GM19239 (cell line): ENCODE measurements at places on chromosomes 12 and 14.

DNA sequence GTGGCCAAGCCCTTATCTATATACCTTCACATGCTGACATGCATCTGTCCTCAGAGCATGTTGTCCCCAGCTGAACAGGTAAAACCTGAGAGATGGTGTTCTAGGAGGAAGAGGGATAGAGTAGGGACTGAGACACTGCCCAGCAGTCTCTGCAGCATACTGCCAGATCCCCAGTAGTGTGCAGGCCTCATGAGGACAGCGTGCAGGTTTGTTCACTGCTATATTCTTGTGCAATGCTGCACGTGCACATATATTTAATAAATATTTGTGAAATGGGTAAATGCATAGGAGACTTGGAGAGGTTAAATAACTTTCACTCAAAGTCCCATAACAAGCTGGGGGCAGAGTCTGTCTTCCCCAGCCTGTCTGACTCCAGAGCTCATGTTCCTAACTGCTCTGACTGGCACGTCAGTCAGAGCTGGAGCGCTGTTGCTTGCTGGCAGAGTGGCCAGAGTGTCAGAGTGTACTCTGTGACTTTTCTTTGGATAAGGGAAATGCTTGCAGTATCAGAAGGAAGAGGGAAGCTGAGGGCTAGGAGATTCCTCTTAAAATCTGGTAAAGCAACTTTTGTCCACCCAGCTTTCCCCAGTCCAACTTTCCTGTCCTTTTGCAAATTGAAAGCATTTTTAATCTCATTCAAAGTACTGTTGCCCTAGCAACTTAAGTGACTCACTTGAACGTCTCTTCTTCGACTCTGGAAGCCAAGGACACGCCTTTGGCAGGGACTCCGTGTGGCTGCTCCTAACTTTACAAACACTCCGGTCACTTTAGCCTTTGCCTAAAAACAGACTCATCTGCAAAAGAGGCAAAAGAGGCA is 14.9 kb upstream of the POLR3B start:
- DNase-seq, result no peak

- DNase-seq, result no peak
Measured at GRCh38 chr12:12987421-12987820, 12.6 kb downstream of the HEBP1 start.

- DNase-seq, result peak; percentile 9
Measured at GRCh38 chr12:97306147-97306546, 156.5 kb upstream of the RMST start.

GRCh38 chr14:21521501-21521900 is 4.6 kb downstream of the SALL2 start:
- DNase-seq, result no peak

- no peak for DNase-seq
Measured at GRCh38 chr12:15216036-15216889, 5.0 kb downstream of the RERG start.

- no peak for DNase-seq
Measured at GRCh38 chr12:106051853-106052531, 86.8 kb downstream of the NUAK1 start.

DNA sequence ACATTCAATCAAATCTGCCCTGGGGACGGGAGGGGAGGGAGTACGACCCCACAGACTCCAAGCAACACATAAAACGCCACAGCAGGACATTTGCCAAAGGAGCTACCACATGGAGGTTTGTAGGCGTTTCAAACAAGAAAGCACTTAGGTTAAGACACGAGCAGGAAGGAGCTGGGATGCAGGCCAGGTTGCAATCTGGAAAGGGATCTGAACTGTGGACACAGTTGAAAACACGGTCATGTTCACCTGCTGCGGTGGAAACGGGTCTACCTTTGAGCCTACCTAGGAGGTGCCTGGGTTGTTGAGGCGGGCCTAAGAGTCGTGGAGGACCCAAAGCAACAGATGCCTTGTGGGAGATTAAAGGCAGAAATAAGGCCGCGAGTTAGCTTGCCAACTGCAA is 18.4 kb downstream of the PRKAB1 start:
- no peak for DNase-seq

DNA sequence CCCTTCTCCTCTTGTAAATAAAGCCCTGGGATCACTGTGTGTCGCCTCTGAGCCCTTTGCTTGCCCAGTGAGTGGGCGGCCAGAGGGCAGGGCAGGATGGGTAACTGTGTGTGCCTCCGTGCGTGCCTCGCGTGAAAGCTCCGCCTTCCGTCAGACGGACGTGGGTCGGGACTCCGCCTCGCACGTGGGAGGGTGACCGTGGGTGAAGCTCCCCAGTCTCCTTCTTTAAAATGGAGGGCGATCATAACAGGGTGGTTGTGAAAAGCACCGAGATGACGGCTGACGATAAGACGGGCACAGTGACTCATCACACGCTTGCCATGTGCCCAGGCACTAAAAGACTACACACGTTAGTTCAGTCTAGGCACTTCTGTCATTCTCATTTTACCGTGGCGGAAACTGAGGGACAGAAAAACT is 9.2 kb downstream of the PHB2 start:
- DNase-seq, result no peak

GRCh38 chr14:100651999-100652508 is 64.8 kb upstream of the BEGAIN start:
- no peak for DNase-seq
